ENCODE measurements at places on chromosomes 6 and 20.

- DNase-seq = no peak
Observed at GRCh38 chr20:11861479-11861878, 56.2 kb upstream of the BTBD3 start.

- no peak for DNase-seq
Observed at GRCh38 chr20:37853823-37854375, 49.0 kb upstream of the VSTM2L start.

DNA sequence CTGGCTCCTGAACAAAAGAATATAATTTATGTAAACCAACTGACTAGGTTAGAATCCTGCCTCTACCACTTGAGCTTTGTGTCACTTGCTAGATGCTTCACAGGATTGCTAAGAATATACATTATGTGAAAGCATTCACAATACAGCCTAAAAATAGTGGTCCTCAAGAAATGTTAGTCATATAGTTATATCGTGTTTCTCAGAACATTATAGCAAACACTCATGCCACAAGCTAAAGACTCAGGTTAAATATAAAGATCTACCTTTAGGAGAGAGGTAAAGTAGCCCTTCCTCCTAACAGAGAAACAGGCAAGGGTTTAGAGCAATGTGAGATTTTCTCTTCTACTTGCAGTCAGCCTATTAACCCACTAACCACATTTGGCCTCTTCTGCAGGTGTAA, 17.8 kb upstream of the ALDH8A1 start:
- DNase-seq = no peak

GRCh38 chr6:42344756-42345155, 107.0 kb downstream of the TRERF1 start:
- DNase-seq = no peak

DNA sequence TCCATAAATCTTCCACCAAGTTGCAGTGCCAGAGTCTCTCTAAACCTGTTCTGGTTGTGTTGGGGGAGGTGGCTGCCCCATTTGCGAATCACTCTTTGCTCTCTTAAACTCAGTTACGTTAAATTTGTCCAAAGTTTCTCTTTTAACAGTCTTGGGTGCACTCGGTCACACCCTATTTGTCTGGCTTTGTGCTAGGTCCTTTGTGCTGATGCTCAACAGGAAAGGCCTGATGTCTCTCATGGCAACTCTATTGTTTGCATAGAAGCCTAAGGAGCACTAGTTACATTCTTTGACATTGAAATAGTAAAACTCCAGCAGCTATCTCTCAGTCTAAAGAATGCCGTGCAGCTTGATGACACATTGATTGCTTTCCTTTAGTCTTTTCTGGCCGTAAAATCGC, 105.1 kb downstream of the TRMT11 start:
- DNase-seq = peak; percentile 23

DNA sequence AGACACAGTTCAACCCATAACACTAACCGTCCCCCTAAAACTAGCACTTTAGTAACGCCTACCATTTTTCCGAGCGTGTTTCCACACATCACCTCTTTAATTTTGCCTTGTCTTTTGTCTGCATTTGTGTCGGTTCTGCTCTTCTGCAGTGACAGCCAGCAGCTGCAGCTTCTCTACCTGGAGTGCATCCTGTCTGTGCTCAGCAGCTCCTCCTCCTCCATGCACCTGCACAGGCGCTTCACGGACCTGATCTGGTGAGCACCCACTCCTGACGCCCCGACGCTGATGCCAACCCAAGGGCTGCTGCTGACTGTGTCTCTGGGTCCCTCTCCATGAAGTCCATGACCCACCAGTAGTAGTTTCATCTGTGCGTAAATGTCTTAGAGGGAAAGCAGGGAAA, 35.4 kb upstream of the PBOV1 start:
- no peak for DNase-seq

DNA sequence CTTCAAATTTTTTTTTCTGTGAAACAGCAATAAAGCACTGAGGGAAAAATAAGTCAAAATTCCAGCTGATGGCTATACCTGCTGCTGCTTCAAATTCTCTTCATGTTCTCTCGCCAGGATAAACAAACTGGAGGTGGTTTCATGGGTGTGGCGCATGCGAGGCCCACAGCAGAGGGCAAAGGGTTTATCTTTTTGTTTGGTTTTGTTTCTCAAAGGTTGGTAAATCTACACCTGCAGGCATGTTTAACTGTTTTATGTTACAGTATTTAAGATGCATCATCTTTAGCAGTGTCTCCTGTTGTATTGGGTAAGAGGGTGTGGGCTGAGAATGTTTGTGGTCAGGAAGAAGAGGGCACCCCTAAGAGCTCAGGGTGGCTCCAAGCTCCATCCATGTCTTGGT, 342.2 kb downstream of the CDH26 start:
- DNase-seq = no peak

- DNase-seq = no peak
Observed at GRCh38 chr6:139376017-139376330, 1.5 kb upstream of the CITED2 start.
